ENCODE measurements at places on chromosomes 3 and 15.

- no peak for DNase-seq
These were observed 62.0 kb downstream of the TCF12 start for GRCh38 chr15:56980473-56980872.

GRCh38 chr15:84402856-84403608, 167.5 kb downstream of the GOLGA6L4 start:
- no peak for DNase-seq

GRCh38 chr3:53068176-53068575, 22.3 kb upstream of the SFMBT1 start:
- DNase-seq = no peak

GRCh38 chr3:64798316-64798715, 110.5 kb upstream of the ADAMTS9 start:
- DNase-seq = no peak

GRCh38 chr15:63877713-63878271, 44.0 kb upstream of the HERC1 start:
- no peak for DNase-seq

DNA sequence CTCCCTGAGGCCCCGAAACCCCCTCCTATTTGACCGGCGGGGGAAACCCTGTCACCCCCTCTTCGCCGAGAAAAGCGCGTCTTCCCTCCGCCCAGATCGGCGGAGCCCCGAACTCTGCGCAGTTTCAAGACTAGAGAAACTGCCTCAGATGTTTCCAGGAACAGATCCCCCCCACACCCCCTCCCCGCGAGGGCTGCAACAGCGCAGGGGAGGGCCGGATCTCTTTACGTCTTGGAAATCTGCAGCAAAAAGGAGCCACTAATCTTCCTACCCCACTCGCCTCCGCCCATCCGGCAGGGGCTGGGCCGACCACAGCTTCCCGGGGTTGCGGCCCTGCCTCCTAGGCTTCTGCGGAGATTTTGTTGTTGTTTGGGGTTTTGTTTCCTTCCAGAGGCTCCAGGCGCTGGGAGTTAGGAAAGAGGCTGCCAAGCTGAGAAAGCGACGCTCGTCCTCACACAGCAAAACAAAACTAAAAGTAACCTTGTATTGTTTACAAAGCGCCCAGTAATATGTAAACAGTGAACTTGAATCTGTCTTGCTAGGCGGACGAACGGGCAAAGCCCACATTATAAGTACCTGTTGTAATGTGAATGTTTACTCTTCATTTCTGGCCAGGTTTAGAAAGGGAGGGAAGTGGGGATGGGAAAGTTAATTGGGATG, 2.2 kb downstream of the FOXB1 start:
- peak; percentile 57 for DNase-seq

- peak; percentile 20 for DNase-seq
These were observed 3.8 kb upstream of the KIF23 start for GRCh38 chr15:69410248-69410874.

- DNase-seq = no peak
These were observed 2.2 kb downstream of the SLC12A6 start for GRCh38 chr15:34335176-34336032.

DNA sequence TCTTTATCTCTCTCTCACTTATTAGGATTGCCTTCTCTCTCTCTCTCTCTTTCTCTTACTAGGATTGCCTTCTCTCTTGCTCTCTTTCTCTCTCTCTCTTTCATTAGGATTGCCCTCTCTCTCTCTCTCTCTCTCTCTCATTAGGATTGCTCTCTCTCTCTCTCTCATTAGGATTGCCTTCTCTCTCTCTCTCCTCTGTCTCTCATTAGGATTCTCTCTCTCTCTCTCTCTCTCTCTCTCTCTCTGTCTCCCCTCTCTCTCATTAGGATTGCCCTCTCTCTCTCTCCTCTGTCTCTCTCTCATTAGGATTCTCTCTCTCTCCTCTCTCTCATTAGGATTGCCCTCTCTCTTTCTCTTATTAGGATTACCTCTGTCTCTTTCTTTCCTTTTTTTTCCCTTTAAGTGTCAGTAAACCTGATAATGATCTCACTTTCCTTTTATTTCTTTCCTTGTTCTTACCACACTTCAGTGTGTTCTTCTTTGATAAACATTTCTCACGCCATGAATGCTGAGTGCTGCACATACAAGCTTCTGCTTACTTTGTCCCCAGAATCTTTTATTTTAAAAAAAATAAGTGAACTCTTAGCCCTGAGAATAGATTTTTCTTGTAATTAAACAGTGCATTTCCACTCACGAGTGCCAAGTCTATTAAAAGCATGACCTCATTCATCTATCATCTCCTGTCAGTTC, 243.4 kb upstream of the TBC1D5 start:
- no peak for DNase-seq

- DNase-seq = no peak
These were observed 665 bp downstream of the PIGB start for GRCh38 chr15:55319537-55320237.

DNA sequence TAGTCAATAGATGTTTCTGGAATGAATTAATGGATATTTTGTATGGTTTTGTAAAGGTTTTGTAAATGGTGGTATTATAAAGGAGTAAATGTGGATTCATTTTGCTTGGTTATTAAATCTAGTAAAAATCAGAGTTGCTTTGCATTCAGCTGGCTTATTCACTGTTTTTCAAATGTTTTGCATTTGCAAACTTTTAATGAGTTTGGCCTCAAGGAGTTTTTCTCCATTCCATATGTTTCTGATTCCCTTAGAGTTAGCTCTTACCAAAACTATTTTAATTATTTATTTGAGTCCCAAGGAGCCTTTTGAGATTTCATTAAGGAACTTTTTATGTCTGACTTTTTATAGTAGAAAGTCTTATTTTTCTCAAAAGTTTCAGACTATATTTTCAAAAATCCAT, 992.2 kb downstream of the DIPK2A start:
- DNase-seq = no peak

DNA sequence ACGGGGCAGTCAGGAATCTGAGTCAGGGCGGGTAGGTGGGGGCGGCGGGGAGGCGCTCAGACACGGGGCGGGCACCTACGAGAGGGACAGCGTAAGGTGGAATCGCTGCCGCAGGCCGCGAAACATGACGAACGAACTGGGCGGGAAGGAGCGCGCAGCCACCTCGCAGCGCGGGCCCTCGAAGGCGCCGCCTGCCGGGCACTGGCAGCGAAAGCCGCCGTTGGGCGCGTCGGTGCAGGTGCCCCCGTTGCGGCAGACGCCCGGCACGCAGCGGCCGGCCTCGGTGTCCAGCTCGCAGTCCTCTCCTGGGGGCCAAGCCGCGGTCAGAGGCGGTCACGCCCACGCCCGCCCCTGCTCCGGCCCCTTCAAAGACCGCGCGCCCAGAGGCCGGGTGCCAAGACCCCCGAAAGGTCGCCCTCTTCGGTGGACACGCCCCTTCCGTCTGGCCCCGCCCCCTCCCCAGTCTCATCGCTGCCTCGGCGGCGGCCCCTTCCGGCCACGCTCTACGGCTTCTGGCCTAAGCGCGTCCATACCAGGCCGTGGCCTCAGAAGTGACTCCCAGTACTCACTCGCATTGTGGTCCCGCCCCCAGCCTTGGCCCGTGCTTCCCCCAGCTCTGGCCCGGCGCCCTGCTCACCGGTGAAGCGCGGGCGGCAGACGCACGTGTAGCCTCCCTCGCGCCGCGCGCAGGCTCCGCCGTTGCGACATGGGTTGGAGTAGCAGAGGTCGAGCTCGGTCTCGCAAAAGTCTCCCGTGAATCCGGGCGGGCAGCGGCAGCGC, 6.4 kb downstream of the CELSR3 start:
- peak; percentile 85 for DNase-seq

GRCh38 chr3:111947231-111947630, 31.6 kb upstream of the ABHD10 start:
- DNase-seq = no peak

DNA sequence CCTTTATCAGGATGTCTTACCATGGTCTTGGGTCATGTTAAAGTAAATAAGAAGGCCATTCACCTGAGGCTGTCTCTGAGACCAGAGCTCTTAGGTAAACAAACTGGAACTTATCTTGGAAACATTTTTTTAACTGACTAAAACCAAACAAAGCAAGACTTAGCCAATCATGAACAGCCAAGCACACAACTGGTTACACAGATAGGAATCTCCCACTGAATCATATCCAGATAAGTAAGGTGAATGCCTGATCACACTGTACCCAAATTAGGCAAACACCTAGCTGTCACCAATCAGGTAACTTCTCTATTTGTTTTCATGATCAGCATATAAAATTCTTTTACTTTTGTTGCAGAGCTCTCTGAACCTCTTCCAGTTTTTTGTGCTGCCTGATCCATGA, 205.4 kb downstream of the CNTN3 start:
- DNase-seq = no peak

GRCh38 chr3:11591002-11591355, 52.7 kb downstream of the VGLL4 start:
- DNase-seq = no peak

GRCh38 chr3:37559461-37559860, 302.2 kb upstream of the CTDSPL start:
- no peak for DNase-seq

GRCh38 chr3:154398084-154398967, 31.7 kb downstream of the GPR149 start:
- no peak for DNase-seq

DNA sequence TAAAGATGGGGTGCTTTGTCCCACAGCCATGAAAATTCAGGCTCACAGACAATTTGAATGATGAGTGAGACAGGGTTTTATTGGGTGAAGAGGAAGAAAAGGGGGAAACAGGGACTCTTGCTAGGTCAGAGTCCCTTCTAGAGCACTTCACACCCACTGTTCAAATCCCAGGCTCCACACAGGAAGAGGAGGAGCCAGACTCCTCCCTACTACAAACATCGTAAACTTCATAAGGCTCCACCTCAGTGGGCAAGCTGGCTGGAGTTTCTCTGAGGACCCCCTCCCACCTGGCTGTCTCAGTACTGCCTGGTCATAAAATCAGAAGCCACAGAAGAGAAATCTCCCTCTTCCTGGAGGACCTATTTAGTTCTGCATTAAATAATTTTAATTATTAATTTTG, 80.3 kb upstream of the KCNMB2 start:
- no peak for DNase-seq

DNA sequence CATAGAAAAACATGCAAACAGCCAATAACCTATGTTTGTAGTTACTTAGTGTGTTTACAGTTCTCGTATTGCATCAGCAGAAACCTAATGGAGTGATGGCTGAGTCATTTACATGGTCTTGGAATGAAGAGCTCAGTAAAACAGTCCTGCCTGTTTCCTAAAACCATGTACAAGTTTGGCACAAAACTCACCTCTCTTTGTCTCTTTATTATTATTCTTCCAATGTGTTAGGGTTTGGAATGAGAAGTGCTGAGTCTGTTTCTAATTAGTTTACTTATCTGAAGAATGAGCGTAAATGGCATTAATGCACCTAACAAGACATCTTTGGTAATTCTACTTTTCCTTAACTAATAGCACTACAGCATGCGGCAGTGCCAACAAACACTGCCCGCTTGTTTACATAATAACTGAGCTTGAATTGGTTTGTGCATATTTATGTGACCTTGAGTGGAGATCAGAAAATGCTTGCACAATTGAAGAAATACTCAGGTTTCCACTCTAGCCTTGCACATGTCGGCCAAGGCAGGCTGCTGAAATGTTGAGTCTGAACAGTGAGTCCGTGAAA, 385.4 kb upstream of the SEMA6D start:
- no peak for DNase-seq

DNA sequence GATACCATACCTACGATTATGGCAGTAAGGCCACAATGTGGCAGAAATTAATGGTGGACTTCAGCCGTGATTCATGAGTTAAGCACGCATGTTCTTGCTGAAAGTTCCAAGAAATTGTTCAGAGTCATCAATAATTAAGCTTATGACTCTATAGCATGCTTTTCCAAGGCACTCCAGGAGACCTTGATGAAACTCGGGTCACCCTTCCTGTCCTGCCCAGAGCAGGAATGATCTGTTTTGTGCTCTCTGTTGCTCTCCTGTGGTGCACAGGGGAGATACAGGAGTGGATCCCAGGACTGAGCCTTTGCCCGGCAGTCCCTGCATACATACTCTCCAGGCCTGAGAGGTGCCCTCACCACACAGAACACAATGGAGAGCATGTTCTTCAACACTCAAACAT, 141.6 kb upstream of the SLC2A2 start:
- no peak for DNase-seq

GRCh38 chr3:135077186-135077585, 282.1 kb downstream of the EPHB1 start:
- no peak for DNase-seq

GRCh38 chr15:92523176-92523575, 129.5 kb downstream of the ST8SIA2 start:
- no peak for DNase-seq

GRCh38 chr15:45943240-45943639, 308.4 kb downstream of the SQOR start:
- DNase-seq = no peak

DNA sequence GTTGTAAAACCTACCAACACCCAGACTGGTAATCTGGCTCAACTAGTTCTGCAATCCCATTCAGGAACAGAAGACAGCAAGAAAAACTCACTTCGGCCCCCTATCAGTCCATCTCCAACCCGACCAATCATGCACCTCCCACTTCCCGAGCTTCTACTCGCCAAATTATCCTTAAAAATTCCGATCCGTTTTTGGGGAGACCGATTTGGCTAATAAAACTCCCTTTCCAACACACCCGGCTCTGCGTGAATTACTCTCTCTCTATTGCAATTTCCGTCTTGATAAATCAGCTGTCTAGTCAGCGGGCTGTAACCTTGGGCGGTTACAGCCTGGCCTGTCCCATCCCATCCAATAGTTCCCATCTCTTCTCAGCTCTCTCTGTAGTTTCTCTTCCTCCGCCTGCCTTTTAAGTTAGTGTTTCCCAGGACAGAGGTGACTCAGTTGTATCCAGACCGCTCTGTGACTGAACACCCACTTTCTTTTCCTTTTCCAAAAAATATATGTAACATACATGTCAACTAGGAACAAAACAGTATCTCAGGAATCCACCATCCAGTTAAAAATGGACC, 780 bp upstream of the ACAD9 start:
- peak; percentile 22 for DNase-seq

GRCh38 chr15:66714543-66714981, 12.5 kb downstream of the SMAD6 start:
- no peak for DNase-seq

GRCh38 chr3:77147836-77148578, 108.1 kb downstream of the ROBO2 start:
- no peak for DNase-seq

GRCh38 chr3:141379250-141379966, 11.1 kb downstream of the ZBTB38 start:
- DNase-seq = peak; percentile 22

- DNase-seq = no peak
These were observed 306.7 kb downstream of the TIGIT start for GRCh38 chr3:114600571-114600970.

Measured in stimulated activated CD4-positive, alpha-beta T cell treated with anti-CD3 and anti-CD28 coated beads, Interleukin-4, amount 100 ng/mL, for 24 hours (primary cell).